HFFc6 (cell line): ENCODE measurements at places on chromosomes 1 and 21.
A peak's percentile ranks its signal among the peaks of the same experiment; 100 is the strongest.

DNA sequence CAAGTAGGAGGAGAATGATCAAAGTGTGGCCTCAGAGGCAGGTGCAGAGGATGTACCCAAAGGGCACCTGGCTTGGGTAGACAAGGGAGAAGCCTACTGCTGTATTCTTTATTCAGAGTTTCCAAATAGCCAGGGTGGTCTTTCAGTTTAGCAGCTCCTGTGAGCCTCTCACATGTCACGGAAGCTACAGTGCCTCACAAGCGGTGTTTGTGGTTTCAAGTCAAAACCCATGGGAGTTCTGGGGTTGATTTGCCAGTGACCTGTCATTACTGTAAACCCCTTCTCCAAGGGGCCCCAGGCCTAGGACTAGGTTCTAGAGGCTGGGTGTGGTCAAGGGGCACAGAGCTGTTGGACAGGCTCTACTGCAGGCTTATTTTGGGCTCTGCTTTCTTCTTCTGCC, 10.2 kb upstream of the IL10 start:
- no peak for DNase-seq

- peak; percentile 27 for DNase-seq
These were observed 5.7 kb downstream of the SLC6A17 start for GRCh38 chr1:110155878-110156522.

GRCh38 chr1:180521474-180522212, 19.3 kb upstream of the ACBD6 start:
- DNase-seq, result no peak

DNA sequence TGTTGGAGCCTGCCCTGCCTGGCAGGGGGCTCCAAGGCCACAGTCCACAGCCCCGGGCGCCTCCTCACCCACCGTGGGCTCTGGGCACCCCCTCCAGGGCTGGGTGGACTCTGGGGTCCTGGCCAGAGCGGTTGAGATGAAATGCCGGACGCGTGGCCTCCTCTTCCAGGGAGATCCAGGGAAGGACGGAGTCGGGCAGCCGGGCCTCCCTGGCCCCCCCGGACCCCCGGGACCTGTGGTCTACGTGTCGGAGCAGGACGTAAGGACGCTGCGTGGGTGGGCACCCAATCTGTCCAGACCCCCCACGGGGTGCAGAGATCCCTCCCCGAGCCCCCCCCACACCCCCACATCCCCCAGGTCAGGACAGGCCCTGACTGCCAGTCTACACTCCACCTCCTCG, 51.2 kb downstream of the SLC19A1 start:
- no peak for DNase-seq

- DNase-seq, result no peak
These were observed 2.2 kb upstream of the CRABP2 start for GRCh38 chr1:156707417-156708217.

DNA sequence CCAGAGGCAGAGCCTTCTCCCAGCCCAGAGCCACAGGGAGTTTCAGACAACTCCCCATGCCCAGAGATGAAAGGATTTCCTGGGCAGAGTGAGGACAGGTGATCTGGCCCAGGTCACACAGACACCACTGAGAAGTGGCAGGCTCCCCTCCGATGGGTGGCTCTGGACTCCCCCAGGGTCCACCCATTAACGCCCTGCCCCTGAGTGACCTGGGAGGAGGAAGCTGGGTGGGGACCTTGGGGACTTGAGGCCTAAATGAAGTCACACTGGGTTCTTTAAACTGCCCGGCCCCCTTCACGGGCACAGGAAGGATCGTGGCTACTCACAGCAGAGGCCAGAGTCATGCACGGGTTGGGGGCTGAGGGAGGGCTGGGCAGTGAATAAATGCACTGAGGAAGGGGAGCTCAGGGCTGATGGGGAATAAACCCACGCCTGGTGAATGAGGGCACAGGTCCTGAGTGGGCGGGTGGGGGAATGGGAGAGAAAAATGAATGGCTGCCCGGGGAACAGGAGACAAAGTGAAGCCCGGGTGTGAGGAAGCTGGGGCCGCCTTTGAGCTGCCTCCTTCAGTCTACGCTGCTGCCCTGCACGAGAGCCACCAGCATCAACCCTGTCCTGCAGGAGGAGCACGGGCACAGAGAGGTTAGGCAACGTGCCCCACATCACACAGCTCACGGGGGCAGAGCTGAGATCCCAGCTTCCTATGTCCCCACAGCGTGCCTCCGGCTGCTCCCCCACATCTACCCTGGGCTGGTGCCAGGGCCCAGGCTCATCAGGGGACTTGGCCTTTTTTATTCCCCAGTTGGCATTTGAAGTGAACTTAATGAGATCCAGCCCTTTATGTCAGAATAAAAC, 404.3 kb downstream of the MATN1 start:
- no peak for DNase-seq

DNA sequence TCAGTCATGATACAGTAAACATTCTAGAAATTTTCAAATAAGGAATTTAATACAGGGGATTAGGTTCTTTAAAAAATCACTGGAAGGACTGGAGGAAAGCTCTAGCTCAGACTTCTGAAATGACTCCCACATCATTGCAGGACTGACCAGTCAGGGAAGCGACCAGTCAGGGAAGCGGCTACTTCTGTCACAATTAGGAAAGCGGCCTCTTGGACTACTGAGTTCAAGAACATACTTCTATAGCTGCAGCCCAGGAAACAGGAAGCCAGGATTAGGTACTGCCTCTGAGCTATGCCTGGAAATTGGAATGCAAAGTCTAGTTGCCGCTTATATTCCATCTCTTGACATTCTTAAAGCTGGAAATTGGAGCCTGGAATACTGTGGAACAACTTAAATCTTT, 45.5 kb downstream of the USP25 start:
- no peak for DNase-seq

- DNase-seq, result no peak
These were observed 10.5 kb downstream of the SPATA46 start for GRCh38 chr1:162366149-162366548.

DNA sequence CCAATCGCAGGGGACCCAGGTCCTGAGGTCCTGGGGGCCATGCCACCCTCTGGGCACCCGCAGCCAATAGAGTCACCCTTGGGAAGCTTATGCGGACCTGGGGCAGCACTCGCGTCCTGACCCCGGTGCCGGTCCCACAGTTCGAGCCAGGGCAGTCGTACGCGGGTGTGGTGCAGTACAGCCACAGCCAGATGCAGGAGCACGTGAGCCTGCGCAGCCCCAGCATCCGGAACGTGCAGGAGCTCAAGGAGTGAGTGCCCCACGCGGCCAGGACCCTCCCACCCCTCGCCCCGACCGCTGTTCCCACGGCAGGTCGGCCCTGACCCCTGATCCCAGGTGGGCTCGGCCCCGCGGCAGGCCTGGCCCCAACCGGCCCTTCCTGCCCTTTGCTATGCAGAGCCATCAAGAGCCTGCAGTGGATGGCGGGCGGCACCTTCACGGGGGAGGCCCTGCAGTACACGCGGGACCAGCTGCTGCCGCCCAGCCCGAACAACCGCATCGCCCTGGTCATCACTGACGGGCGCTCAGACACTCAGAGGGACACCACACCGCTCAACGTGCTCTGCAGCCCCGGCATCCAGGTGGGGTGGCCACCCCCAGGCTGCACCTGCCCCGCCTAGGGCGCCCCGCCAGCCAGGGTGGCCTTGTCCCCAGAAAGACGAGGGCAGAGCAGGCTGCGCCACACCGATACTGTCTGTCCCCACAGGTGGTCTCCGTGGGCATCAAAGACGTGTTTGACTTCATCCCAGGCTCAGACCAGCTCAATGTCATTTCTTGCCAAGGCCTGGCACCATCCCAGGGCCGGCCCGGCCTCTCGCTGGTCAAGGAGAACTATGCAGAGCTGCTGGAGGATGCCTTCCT, 20.5 kb downstream of the COL6A1 start:
- no peak for DNase-seq

- no peak for DNase-seq
These were observed 53.6 kb upstream of the DMRTA2 start for GRCh38 chr1:50476800-50477199.

- DNase-seq, result no peak
These were observed 190.7 kb downstream of the HHIPL2 start for GRCh38 chr1:222357252-222357651.
